GF-D8 (cell line): ENCODE measurements at places on chromosomes 11 and 22.

GRCh38 chr22:17951315-17951714 lies 73.0 kb downstream of the MICAL3 start:
- no peak for DNase-seq

- DNase-seq, result no peak
Measured at GRCh38 chr11:43928721-43929120, 13.7 kb upstream of the C11orf96 start.

- DNase-seq, result no peak
Measured at GRCh38 chr11:74325649-74326645, 14.5 kb upstream of the P4HA3 start.

DNA sequence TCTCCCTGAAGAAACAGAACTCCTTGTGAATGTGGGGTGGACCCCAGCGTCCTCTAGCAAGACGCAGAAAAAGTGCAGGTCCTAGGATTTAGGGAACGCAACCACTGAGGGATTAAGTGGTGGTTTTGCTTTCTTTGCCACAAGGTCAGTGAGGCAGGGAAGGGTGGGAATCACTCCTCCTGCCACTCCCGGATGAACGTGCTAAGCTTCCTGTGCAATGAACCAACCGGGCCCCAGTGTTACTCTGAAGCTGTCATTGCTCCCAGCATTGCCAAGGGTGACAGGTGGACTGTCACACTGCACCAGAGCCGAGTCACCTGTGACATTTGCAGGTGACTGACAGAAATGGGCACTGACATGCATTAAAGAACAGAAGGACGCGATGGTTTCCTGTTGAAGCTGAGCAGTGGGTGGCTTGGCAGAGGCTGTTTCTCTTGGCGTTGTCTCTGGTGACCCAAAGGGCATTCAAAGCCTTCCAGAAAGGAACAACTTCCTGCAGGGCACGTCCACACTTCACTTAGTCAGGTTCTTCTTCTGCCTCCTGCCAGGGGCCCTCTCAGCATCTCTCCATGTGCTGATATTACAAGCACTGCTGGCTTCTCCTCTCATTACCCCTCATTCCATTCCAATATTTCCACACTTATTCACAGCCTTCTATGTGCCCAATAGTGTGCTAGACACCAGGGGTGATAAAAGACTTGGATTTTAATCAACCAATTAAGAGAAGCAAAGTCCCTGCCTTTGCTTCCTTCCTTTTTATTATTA lies 9.7 kb downstream of the KIRREL3 start:
- no peak for DNase-seq

GRCh38 chr22:26563022-26563421 lies 26.9 kb downstream of the TPST2 start:
- DNase-seq, result no peak

DNA sequence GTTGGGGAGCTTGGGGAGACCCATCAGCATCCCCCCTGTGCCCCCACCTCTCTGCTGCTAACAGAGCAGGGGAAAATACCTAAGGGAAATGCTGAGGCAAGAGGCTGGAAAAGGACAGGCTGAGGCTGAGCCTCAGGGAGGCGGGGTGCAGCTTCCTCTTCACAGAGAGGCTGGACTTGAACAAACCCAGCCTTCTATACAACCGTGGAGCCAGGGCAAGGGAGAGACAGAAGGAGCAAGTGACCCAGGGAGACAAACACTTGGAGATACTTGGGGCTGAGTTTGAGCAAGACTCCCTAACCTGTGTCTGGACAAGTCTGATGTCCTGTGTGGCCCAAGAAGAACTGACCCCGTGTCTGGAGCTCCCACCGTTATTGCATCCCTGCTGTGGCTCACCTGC lies at the start of gene SLCO2B1:
Gene SLCO2B1, plus strand, starts transcription at position 229 of the 400 bp plus-strand sequence. CDS start 275 bp downstream, outside the sequence.
- DNase-seq, result no peak

DNA sequence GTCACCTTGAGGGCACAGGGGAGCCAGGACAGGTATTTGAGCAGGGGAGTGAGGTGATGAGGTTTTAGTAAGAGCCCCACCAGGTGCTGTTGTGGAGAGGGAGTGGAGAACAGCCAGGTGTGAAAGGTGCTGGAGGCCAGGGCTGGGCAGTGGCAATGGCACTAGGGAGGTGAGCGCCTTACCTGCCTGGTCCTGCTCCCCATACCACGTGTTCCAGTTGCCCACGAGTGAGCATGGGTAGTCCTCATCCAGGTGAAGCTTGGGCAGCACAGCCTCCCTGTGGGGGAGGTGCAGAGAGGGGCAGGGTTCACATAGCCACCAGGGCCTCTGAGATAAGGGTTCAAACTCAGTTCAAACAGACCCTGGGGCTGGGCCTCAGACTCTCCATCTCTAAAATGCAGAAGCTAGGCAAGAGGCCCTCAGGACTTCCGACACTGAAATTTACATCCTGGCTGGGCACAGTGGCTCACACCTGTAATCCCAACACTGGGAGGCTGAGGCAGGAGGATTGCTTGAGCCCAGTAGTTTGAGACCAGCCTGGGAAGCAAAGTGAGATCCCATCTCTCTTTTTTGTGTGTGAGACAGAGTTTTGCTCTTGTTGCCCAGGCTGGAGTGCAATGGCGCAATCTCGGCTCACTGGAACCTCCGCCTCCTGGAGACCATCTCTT lies 11.8 kb downstream of the NIPSNAP1 start:
- DNase-seq, result no peak

DNA sequence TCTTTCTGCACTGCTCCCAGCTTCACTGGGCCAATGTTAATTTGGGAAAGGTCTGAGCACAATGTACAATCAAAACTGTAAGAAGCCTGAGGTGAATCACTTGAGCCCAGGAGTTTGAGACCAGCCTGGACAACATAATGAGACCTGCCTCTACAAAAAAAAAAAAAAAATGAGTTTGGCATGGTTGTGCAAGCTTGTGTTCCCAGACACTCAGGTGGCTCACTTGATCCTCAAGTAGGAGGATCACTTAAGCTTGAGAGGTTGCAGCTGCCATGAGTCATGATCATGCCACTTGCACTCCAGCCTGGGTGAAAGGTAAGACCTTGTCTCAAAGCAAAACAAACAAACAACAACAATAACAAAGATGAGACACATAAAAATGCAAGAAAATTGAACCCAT lies 38.6 kb upstream of the SC5D start:
- no peak for DNase-seq

DNA sequence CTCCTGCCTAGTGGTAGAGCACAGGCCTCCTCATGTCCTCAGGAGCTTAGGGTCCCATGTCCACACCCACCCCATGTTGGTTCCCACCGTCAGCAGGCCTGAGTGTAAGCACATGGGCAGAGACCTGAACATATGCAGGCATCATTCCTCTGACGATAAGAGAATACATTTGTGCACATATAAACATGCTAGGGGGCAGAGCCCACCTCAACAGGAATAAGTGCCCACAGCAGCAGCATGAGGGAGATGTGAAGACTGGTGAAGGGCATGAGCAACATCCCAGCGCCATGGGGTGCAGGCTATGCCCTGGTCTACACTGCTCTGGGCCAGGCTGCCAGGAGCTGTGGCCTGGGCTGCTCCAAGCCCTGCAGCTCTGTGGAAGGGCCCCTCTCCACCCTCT lies 16.9 kb downstream of the ADORA2A start:
- DNase-seq, result no peak

DNA sequence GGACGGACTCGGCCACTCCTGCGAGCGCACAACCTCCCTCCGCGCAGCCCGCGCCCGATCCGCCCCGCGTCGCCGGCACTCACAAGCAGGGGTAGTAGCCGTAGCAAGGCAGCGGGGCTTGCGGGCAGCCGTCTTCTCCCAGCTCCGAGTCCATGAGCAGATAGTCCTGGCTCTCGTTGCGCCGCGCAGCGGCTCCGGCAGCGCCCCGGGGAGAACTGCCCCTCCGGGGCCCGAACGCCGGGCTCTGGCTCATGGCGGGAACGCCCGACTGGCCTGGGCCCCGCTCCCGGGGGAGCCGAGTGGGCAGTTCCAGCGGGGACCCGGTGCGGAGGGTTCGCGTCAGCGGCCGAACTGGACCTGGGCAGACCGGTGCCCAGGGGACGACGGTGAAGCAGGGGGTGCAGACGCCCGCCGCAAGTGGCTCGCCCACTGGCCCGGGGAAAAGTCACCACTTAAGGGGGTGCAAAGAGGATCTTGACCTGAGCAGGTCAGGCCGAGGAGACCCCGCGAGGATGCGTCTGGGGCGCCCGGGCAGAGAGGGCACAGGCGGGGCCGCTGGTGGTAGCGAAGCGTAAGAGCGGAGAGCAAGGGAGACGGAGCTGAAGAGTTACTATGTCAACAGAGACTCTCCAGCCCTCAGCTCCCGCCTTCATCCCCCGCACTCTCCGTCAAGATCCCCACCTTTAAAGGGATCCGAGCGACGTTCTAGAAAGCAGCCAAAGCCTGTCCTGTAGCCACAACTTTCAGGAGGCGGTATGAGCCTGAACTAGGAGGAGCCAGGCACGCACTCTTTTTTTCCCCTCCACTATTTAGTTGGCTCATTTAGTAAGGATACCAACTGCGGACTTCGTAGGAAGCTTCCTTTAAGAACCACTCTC lies at the start of gene TRPC6:
Gene TRPC6, minus strand, starts transcription at position 757 of the 878 bp plus-strand sequence. Its CDS starts 504 bp downstream, at position 253.
- DNase-seq, result no peak

DNA sequence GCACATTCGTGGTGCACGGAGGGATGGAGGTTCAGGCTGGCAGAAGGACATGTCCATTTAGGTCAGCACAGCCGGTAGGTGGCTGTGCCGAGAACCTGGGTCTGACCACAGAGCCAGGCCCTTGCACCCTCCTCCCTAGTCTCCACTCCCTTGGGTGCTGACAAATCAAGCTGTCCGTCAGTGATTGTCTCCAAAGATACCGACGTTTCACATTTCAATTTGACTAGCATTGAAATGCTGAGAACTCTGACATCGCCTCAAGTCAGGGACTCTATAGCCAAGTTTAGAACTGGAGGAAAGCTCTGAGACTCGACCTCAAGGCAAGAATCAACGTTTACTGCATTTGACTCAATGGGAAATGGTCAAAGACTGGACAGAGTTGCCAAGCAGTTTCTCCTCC lies 1321.1 kb downstream of the TBC1D22A start:
- no peak for DNase-seq

DNA sequence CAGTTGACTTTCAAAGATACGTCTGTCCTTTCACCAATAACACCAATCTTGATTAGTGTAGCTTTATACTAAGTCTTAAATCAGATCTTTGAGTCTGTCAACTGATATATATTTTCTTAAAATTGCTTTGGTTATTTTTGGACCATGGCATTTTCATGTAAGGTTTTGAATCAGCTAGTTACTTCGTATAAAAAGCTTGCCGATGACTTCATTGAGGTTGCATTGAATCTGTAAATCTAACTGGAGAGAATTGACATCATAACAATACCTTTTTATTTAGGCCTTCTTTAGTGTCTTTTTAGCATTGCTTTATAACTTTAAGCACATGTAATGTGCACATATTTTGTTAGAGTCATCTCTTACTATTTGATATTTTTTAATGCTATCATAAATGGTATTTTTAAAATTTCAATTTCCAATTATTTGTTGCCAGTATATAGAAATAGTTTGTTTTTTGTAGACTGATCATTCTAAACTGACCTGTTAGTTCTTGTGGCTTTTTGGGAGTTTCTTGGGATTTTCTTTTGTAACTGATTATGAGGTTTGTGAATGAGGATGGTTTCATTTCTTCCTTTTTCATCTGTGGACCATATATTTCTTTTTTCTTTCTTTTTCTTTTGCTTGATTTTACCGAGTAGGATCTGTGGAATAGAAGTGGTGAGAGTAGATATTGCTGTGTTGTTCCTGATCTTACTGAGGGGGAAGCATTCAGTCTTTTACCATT lies 61.4 kb downstream of the DDX10 start:
- DNase-seq, result no peak

- DNase-seq, result no peak
Measured at GRCh38 chr22:39296535-39296934, 22.9 kb downstream of the RPL3 start.
